Mesothelial cell of epicardium (in vitro differentiated cells): ENCODE measurements at places on chromosomes 1 and 21.

- no peak for DNase-seq
- no peaks in the 10 kb centered on the region for H3K36me3 ChIP-seq
- H3K4me1 ChIP-seq: peaks cover 3% of the 10 kb centered on the region
- no peak overlapping the region for H3K27ac ChIP-seq
Measured at GRCh38 chr1:241253471-241253870, 103.5 kb downstream of the RGS7 start.

DNA sequence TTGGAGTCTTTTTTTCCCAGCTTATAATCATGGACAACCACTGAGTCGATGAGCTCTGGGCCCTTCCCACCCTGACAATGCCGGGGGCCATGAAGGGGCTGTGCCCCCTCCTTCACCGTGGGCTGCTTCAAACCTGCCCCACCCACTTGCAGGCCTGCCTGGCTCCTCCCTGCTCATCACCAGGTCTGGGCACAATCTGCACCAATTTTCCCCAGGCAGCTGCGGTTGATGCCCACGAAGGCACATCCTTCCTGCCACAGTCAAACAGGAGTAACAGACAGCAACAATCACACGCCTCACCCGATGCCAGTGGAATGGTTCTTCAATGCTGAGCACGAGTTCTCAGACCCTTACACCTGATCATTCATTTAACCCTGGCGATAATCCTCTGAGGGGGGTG, 18.9 kb downstream of the PGLYRP3 start:
- H3K27ac ChIP-seq: no peak overlapping the region
- H3K27me3 ChIP-seq: peaks cover 3% of the 10 kb centered on the region
- no peak for DNase-seq
- no peaks in the 10 kb centered on the region for H3K36me3 ChIP-seq

DNA sequence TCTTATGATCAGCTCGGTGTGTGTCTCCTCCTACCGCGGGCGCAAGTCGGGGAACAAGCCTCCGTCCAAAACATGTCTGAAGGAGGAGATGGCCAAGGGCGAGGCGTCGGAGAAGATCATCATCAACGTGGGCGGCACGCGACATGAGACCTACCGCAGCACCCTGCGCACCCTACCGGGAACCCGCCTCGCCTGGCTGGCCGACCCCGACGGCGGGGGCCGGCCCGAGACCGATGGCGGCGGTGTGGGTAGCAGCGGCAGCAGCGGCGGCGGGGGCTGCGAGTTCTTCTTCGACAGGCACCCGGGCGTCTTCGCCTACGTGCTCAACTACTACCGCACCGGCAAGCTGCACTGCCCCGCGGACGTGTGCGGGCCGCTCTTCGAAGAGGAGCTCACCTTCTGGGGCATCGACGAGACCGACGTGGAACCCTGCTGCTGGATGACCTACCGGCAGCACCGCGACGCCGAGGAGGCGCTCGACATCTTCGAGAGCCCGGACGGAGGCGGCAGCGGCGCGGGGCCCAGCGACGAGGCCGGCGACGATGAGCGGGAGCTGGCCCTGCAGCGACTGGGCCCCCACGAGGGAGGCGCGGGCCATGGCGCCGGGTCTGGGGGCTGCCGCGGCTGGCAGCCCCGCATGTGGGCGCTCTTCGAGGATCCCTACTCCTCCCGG, 1.5 kb downstream of the KCNC4 start:
- H3K27me3 ChIP-seq: peaks cover 82% of the 10 kb centered on the region
- H3K36me3 ChIP-seq: no peaks in the 10 kb centered on the region
- H3K4me3 ChIP-seq: peak overlapping the region; percentile 65
- H3K4me1 ChIP-seq: peaks cover 20% of the 10 kb centered on the region
- no peak for DNase-seq
- no peak overlapping the region for H3K27ac ChIP-seq

- H3K27me3 ChIP-seq: peaks cover 28% of the 10 kb centered on the region
- no peaks in the 10 kb centered on the region for H3K36me3 ChIP-seq
- no peak overlapping the region for H3K4me3 ChIP-seq
- no peak for DNase-seq
- no peak overlapping the region for H3K27ac ChIP-seq
Measured at GRCh38 chr1:25743164-25744139, 56.5 kb upstream of the SELENON start.

GRCh38 chr1:59499273-59499942, 202.5 kb downstream of the FGGY start:
- H3K27ac ChIP-seq: peak overlapping the region; percentile 92
- no peak overlapping the region for H3K4me3 ChIP-seq
- no peaks in the 10 kb centered on the region for H3K27me3 ChIP-seq

GRCh38 chr1:25990702-25991395, 7.0 kb downstream of the PAFAH2 start:
- no peak overlapping the region for H3K27ac ChIP-seq
- DNase-seq: no peak
- peaks cover 7% of the 10 kb centered on the region for H3K4me1 ChIP-seq
- no peak overlapping the region for H3K4me3 ChIP-seq
- H3K27me3 ChIP-seq: no peaks in the 10 kb centered on the region

DNA sequence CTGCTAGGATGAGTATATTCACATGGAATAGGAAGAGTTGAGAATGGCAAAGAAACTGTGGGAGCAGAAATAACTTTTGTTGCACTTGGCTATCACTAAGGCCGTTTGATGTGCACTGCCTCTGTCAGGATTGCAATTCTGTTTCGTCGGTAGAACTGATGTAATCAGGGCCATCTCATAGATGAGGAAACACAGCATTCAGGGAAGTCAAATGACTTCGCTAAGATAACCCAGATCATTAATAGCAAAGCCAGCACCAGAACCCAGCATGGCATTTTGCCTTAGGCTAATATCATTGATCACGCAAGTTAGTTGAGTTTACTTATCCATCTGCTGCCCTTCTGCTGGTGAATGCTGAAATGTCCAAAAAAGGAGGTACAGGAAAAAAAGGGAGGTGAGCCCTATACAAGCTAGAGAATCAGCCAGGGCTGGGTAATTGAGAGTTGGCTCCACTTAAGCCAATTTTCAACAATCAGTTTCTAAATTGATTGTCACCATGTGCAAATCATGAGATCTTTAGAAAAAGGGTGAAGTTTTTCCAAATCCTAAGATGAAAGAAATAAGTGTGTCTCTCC, 7.6 kb downstream of the RASSF5 start:
- H3K4me3 ChIP-seq: no peak overlapping the region
- peaks cover 36% of the 10 kb centered on the region for H3K27me3 ChIP-seq
- no peak for DNase-seq
- H3K4me1 ChIP-seq: peaks cover 37% of the 10 kb centered on the region
- no peaks in the 10 kb centered on the region for H3K36me3 ChIP-seq

DNA sequence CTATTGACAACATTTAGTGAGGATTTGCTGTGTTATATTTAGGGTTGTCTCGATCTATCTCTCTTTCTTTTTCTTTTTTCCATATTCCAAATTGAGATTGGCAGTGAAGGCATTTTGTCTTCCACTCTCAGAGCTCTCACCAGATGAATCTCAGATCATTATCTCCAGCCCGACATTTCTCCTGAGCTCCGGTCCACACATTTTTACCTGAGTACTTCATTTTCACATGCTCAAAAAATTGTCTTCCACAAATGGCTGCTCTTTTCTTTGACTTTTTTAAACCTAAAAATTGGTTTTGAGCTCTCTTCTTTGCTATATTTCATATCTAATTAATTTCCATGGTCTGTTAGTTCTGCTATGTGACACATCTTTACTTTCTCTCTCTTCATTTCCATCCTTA, 56.9 kb upstream of the ASB17 start:
- peaks cover 4% of the 10 kb centered on the region for H3K36me3 ChIP-seq
- no peak overlapping the region for H3K27ac ChIP-seq
- DNase-seq: no peak
- peaks cover 6% of the 10 kb centered on the region for H3K4me1 ChIP-seq
- H3K27me3 ChIP-seq: peaks cover 3% of the 10 kb centered on the region

- no peak overlapping the region for H3K4me3 ChIP-seq
- peak overlapping the region; percentile 6 for H3K27ac ChIP-seq
- no peaks in the 10 kb centered on the region for H3K27me3 ChIP-seq
- DNase-seq: no peak
Measured at GRCh38 chr1:185351734-185352466, 34.9 kb upstream of the IVNS1ABP start.
